ENCODE measurements at places on chromosomes 16 and 17.

DNA sequence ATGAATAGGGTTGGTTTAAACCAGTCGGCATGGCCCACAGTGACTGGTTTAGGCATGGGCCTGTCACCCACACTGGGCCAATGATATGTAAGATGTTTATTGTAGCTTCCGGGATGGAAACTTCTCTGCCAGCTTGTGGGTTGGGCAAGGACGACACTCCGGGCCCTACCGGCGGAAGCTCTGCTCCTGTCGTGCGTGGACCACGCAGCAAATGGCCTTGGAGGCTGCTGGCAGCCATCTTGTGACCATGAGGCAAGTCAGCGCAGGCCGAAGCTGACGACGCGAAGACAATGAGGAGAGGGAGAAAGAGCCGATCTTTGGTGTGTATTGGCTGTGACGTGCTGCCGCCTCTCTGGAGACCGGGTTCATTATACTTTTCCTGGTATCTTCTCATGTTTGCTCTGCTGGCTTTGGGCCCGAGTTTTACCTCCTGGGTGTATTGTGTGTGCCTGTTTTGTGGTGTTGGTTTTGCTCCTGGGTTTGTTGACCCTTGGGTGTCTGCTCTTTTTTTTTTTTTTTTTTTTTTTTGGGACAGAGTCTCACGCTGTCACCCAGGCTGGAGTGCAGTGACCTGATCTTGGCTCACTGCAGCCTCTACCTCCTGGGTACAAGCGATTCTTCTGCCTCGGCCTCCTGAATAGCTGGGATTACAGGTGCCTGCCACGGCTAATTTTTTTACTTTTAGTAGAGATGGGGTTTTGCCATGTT lies 15.4 kb downstream of the SLC25A10 start:
- DNase-seq, result no peak

DNA sequence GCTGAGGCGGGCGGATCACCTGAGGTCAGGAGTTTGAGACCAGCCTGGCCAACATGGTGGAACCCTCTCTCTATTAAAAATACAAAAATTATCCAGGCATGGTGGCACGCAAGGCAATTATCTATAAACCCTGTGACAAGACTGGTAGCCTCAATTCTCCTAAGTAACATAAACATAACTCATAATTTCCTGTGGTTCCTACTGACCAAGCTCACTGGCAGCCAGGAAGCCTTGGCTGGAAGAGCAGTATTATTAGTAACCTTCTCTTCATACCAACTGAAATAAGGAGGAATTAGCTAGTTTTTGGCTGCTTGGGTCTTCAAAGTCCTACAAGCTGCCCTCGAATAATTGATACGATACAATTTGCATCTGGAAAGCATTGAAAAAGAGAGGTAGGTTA lies 31.6 kb upstream of the LRRC37A3 start:
- DNase-seq, result no peak

DNA sequence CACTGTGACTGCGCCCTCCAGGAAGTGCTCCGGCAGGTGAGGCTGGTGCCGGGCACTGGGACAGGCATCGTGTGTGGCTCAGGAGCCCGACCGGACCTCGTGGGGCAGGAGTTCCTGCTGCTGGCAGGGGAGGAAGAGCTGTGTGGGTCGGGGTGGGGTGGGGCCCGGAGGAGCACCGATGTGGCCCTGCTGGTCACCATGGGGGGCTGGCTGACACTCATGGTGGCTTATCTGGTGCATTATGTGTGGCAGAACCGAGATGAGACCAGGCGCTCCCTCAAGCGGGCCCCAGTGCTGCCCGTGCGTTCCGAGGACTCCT lies 16.8 kb downstream of the LRRC3C start:
- DNase-seq, result no peak

DNA sequence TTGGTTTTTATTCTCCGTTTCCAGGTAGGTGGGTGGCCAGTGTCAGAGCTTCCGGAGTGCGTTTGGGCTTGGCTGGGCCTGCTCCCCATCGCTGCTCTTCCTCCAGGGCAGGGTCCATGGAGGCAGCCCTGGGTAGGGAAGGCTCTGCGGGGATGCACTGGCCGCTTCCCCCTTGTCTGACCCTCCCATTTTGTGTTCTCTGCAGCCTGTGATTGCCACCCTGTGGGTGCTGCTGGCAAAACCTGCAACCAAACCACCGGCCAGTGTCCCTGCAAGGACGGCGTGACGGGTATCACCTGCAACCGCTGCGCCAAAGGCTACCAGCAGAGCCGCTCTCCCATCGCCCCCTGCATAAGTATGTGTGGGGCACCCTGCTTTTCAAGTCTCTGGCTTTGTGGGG lies 158.3 kb downstream of the NTN1 start:
- DNase-seq, result no peak

DNA sequence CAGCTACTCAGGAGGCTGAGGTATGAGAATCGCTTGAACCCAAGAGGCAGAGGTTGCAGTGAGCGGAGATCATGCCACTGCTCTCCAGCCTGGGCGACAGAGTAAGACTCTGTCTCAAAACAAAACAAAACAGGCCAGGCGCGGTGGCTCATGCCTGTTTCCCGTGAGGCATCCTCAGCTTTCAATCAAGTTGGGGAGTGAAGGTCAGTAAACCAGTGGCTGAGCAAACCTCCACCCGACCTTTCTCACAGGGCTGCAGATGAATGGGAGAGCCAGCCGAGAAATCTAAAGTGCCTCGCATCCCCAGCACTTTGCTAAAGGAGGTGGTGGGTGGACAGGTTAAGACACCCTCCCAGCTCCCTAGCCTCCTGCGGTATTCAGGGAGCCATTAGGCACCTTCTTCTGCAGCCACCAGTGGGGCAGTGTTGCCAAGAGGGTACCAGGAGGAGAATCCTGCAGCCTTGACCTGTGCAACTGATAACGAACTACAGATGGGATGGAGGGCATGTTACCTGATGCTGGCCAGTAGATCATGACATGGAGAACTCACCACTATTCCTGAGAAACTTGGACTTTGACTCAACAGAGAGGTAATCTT lies 59.0 kb downstream of the KPNA2 start:
- no peak for DNase-seq

DNA sequence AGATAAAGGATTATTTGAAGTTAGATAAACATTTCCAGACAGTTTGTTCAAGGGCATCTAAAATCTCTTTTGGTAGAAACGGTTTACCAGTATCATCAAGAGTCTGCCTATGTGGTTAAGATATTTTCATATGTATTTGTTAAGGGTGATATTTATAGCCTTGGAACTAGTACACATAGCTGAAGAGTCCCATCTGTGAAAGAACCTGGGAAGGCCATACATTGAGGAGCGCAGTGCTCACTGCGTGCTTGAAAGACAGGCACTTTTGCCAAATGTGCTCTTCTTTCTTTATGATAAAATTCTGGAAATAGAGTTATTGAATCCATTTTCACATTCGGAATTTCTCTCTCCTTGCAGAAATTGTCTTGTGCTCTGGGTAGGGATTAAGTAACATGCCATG lies 7.7 kb downstream of the IGSF6 start:
- DNase-seq, result no peak

GRCh38 chr17:44623070-44623725 lies 33.1 kb upstream of the MEIOC start:
- no peak for DNase-seq

GRCh38 chr16:81544261-81544660 lies 99.7 kb downstream of the CMIP start:
- no peak for DNase-seq

DNA sequence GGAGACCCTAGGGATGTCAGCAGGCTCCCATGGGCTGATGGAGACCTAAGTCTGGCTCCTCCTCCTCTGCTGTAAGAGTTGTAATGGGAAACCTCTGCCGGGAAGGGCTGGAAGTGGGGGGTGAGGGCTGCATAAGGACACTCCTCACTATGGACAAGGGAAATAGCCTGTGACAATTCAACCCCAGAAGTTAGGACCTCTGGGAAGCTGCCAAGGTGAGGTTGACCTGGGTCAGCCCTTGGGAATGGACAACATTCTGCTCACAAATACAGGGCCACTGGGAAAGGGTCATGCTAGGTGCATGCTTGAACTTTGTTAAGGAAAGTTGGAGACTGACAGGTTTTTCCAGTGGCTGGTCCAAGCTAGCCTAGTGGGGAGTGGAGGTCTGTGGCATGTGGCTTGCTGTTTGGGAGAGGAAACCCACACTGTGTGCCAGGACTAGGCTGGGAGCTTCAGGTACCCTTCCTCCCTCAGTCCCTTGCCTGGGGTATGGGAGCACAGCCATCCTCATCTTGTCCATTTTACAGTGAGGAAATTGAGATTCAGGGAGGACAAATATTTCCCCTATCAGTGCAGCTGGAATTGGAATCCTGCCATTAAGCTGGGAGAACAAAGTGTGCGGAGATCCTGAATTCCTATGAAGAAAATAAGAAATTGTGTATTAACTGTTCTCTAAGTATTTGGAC lies 190.4 kb downstream of the SALL1 start:
- DNase-seq, result no peak

- DNase-seq, result peak; percentile 66
Observed at GRCh38 chr16:87317750-87318644, 805 bp upstream of the C16orf95 start.

- DNase-seq, result no peak
Observed at GRCh38 chr16:85436636-85437165, 176.4 kb upstream of the GSE1 start.

GRCh38 chr16:1820096-1820945 lies 6.3 kb downstream of the HAGH start:
- no peak for DNase-seq

- DNase-seq, result no peak
Observed at GRCh38 chr17:50277357-50277754, 3.1 kb downstream of the TMEM92 start.

DNA sequence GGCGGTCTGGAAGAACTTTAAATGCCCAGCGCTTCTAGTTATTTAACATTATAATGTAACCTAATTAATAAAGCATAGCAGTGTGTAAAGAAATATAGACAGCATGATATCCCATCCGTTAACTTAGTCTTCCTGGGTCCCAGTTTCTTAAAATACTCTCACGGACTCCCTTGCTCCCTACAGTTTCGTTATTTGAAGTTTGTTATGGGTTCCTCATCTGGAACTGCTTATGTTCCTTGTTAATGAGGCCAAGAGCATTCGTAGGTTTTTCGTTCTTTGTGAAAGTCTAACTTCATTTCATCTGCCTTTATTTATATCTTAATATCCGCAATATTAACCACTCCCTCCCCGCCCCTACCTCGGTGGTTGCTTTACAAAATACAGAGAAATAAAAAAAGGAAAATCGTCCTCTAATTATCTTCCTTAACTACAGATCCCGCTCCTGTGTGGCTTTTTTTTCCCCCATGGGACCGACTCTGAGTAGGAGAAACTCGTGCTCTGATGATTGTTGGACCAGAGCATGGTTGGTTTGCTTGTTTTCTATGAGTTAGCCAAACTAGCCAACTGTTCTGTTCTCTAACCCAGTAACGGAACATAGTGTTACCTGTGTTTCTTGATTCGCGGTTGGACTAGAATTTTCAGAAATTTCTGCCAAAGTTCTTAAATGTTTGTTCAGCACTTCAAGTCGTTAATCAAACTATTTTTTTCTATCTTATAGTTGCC lies 863 bp downstream of the ADPRM start:
- DNase-seq, result peak; percentile 25

GRCh38 chr16:82040296-82040695 lies 5.2 kb downstream of the HSD17B2 start:
- DNase-seq, result no peak

DNA sequence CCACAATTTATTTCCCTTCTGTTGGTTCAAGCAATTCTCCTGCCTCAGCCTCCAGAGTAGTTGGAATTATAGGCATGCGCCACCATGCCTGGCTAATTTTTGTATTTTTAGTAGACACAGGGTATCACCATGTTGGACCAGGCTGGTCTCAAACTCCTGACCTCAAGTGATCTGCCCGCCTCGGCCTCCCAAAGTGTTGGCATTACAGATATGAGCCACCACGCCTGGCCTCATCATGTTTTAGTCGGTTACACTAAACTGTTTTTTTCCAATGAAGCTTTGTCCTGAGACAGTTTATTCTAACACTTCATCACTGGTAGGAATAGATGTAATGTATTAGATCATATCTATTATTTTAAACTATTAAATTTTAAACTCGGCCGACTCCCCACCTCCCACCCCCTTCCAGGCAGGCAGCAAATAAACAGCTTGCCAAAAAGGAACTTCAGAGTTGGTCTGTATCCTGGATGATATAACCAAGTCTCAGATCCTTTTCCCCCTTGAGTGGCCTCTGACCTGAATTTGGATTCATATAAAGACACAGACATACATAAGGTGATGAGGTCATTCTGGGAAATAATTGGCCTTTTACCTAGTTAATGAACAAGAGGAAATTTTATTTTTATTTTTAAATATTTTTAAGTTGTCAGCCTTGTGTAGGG lies 18.4 kb upstream of the CORO6 start:
- DNase-seq, result no peak

- DNase-seq, result no peak
Observed at GRCh38 chr16:57889522-57889921, 81.4 kb downstream of the CNGB1 start.

GRCh38 chr16:50229149-50229726 lies 37.1 kb upstream of the ADCY7 start:
- DNase-seq, result no peak

GRCh38 chr17:50127697-50128361 lies 2.1 kb downstream of the SAMD14 start:
- DNase-seq, result no peak

DNA sequence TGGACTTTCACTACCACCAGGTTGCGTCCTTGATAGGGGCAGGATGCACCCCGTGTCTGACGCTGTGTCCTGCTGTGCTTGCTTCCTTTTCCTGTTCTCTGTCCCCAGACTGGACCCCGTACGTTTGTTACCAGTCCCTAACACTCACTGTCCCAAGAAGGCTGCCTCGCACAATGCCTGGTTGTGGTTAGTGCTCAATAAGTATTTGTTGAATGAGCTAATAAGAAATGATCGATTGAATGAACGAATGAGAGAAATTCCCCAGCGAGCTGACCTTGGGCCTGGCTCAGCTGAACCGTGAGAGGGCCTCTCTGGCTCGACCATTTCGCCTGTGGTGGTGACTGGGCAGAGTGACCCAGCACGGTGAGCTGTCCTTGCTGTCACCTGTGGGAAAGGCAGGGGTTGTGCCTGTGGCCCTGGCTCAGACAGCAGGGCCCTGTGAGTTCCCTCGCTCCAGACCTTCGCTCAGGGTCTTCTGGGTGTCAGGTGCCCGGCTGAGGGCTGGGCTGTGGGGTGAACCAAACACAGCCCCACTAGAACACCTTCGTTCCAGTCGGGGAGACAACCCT lies 20.9 kb downstream of the CMIP start:
- DNase-seq, result no peak

DNA sequence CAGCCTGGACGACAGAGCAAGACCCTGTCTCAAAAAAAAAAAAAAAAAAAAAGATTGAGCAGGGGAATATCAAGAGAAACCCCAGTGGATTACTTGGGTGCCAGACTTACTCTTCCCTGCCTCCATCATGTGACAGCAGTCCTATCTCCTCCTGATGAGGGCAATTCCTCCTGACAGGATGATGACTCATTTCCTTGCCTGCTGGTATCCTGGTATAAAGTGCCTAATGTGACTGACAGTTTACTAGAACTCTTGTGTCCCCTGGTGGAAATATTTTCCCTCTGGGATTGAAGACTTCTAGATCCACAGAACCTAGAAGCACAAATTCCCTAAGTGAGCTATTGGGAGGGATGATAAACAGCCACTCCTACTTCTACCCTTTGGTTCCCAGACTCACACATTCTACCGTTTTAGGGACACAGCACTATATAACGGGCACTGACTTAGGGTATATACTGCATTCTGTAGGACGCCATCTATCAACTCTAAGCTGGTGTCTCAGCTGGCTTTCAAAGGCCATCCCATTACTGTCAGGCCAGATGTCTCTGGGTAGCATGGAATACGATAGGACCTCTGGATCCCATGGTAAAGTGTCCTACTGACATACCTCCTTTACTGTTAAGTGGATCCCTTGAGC lies 114.6 kb upstream of the MED13 start:
- DNase-seq, result no peak

- DNase-seq, result no peak
Observed at GRCh38 chr17:73430848-73431247, 119.0 kb upstream of the CDC42EP4 start.

- DNase-seq, result no peak
Observed at GRCh38 chr16:56362706-56363105, 62.6 kb downstream of the AMFR start.
